RWPE1 (cell line): ENCODE measurements at places on chromosomes 1 and 21.

DNA sequence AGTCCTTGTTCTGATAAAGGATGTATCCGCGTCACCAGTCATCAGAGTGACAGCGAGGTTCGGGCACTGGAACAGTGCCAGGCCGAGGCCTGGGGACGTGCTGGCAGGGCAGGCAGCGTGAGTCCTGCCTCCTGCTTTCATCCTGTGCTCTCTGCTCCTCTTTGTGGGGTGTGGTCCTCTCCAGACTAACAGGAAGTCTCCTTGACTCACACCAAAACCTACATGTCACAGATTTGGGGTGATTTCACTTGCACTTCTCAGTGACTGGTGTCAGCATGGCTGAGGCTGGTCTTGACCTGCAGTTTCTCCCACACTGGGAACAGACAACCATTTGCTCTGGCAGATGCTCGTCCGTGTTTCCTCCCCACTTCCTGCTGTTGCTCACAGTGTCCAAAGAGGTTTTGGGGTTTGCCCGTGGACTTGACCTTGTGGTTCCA, 8.8 kb upstream of the NLRP3 start:
- no peak for DNase-seq

GRCh38 chr21:26982767-26983166, 15.9 kb upstream of the ADAMTS5 start:
- DNase-seq = peak; percentile 26

DNA sequence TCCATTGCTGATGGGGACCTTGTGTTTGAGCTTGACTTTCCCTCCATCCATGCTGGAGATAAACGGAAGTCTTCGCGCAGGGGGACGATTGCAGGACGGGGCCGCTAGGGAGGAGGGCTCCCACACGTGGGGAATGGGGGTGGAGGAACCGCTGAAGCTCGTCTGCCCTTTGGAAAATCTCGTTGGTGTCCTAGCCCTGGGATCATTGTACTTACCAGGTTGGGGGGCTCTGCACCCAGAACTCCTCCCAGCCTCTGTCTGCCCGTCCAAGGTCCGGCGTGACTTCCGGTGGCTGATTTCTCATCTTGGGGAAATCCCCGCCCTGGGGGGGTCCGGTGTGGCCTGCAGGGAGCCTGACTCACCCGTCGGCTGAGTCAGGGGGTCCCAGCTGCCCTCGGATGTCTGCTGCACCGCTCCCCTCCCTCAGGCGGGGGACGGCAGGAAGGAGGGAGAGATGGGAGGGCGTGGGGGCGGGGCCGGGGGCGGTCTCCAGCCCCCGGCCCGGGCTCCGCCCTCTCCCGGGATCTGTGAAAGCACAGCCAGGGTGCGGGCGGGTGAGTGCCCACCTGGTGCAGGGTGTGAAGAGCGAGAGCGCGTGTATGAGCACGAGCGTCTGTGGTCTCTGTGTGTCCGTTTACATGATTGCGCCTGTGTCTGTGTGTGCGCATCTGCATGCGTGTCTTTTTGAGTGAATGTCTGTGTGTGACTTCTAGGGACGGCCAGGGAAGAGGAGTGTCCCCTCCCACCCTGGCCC, 35.8 kb downstream of the PIK3CD start:
- peak; percentile 69 for DNase-seq

DNA sequence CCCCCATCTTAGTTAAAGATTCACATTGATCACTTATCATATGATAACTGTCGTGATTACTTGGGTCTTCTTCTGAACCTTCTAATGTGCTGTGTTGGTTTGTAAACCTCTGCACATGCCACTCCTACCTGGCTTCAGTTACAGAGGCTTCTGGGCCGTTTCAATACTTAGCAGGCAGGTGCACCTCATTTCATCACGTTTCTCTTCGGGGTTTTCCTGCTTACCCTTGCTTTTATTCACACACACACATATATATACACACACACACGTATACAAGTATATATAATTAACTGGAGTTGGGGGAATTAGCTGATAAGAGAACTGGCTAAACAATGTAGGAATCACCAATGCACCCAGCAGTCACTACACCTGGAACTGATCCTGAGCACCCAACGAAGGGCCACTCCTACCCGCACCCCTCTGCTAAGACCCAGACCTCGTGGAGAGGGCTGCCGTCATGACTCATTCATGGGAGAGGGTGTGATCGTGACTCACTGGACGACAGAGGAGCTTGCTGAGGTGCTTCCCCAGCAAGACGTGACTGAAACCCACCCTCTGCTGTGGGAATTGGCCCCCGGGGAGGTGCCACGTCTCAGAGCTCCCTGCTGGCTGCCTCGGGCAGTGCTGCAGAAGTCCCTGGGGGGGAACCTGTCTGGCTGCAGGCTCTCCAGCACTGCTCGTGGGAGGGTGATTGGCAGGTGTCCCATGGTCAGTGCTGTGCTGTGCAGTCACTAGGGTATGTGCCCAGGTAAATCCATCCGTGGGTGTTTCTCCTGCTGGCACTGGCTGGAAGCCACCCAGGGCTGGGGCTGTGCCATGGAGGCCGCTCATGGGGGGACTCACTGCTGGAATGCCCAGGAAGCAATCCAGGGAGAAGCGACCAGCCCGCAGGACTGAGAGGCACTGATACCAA, 166.6 kb downstream of the DYRK1A start:
- peak; percentile 85 for DNase-seq

DNA sequence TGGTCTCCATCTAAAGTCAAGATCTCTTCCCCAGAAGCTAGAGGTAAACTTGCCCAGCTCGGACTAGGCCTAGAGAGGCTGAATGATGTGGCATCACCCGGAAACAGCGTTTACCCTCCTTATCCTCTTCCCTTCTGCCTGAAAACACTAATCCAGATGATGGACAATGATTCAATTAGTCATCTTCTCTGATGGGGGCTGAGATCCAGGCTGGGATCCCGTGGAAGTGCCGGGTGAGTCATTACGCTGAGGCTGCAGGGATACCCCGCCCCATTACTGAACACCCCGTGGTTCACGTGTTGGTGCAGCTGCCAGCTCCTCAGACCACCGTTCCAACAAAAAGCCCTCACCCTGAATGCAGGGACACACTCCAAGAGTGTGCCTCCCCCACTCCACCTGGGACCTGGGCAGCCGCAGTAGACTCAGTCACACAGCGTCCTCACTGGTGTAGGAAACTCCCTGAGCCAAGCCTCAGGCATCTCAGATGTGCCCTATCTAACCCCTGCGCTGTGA, 2.0 kb downstream of the S100A6 start:
- DNase-seq = peak; percentile 94

GRCh38 chr1:151611288-151611790, 511 bp upstream of the SNX27 start:
- no peak for DNase-seq

- no peak for DNase-seq
These were observed 6.7 kb downstream of the CSF3R start for GRCh38 chr1:36475910-36476604.

DNA sequence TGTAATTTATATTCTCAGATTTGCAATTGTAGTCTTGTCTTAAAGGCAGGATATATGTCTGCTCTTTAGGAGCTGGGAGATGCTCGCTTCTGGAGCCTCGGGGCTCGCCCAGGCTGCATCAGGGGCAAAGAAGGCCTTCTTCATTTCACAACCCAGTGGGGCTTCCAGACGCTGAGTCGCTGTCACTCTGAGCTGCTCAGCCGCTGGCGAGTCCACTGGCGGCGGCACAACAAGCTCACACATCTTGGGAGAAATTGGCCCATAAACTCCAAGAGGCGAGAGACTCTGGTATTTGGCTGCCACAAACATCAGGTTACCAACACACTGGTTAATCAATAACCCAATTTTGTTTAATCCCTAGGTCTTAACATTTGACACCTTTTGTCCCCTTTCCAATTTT, 216.6 kb downstream of the ATG4C start:
- no peak for DNase-seq

DNA sequence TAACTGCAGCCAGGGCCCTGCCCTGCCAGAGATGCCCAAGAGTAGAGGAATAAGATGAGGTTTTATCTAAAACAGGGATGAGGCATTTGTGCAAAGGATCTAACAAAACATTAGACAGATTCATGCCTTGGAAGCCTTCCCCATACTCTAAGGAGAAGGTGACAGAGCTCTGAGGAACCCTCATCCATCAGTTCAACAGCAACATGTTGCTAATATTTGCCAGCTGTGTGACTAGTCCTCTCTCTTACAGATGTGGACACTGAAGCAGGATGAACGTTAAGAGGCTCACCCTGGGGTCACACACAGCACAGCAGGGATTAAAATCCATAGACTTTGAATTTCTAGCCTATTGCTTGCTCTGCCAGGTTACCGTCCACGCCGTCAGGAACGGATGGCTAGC, 99.0 kb downstream of the ZBTB18 start:
- no peak for DNase-seq

DNA sequence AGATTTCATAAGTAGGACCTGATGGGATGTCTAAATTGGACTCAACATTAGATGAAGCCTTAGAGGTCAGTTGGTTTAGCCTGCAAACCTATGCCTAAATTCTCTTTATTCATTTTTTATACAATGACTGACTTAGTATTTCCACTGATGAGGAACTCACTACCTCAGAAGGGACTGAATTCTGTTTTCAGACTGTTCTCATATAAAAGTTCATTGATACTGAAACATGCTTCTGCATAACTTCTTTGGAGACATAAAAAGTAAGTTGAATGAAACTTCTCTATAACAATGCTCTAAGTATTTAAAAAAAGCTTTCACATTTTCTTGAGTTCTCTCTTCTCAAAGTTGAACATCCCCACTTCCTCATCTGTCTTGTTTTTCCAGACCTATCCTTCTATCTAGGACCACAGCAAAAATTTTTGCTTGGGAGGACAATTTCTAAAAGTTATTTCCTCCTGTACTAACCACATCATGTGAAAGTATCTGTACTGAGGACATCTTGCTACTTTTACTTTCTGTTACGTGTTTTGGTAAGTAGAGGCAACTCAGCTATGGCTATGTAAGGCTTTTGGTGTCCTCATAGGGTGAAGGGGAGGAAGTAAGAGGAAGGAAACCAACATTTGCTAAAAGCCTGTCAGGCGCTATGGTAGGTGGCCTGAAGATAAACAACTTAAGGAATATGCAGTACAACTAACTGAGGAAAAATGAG, 64.1 kb downstream of the USP24 start:
- no peak for DNase-seq

DNA sequence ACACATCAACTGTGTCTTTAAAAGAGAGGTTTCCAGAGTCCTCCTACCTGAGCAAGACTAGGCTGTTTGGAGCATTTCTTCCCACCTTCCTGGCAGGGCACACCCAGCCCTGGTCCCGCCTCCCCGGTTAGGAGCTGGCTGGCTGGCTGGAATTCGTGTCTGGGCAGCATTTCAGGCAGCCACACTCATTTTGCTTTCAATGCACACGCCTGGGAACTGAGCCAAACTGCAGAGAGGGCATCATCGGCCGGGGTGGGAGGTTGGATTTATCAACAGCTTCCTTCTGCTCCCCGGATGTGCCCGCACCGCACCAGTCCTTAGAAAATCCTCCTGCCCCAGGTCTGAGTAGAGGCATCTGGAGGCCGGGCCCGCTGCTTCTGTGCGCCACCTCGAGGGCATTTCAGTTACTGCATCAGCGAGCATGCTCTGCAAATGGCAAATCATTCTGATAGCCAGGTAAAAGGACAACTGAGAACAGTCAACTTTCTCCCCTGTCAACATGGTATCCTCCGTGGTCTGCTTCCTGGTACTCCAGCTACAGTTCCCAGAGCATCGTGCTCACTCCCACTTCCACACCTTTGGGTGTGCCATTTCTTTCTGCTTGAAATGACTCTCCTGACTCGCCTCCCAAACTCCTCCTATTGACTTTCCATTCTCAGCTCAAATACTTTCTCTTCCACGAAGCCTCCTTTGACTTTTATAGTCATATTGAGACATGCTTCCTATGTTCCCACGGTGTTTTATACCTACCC, 20.6 kb downstream of the TCEA3 start:
- DNase-seq = peak; percentile 98

GRCh38 chr1:218380125-218380977, 35.2 kb downstream of the TGFB2 start:
- DNase-seq = peak; percentile 78
